ENCODE measurements at places on chromosomes 5 and 9.

- DNase-seq = no peak
Measured at GRCh38 chr5:54148858-54149257, 161.5 kb downstream of the ARL15 start.

- no peak for DNase-seq
Measured at GRCh38 chr5:60583616-60584015, 116.3 kb downstream of the DEPDC1B start.

GRCh38 chr5:67166460-67167285, 29.9 kb downstream of the CD180 start:
- peak; percentile 4 for DNase-seq

- DNase-seq = no peak
Measured at GRCh38 chr5:110580625-110581024, 145.8 kb downstream of the TMEM232 start.

DNA sequence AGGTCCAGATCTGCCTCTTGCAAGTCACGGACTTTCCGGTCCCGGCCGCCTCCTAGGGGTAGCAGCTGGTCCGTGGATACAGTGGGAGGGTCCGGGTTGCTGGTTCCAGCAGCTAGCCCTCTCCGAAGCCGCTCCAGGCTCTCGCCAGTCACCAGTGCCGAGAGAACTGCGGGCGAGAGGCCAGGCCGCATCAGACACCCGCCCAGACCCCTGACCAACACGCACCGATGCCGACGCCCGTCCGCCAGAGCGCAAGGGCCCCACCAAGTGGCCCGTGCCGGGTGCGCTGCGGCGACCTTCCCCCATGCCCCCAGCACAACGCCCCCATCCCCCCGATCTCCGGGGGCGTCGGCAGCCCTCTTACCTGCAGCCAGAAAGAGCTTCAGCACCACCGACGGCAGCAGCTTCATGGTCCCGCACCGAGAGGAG, 470 bp downstream of the HBEGF start:
- DNase-seq = peak; percentile 27

DNA sequence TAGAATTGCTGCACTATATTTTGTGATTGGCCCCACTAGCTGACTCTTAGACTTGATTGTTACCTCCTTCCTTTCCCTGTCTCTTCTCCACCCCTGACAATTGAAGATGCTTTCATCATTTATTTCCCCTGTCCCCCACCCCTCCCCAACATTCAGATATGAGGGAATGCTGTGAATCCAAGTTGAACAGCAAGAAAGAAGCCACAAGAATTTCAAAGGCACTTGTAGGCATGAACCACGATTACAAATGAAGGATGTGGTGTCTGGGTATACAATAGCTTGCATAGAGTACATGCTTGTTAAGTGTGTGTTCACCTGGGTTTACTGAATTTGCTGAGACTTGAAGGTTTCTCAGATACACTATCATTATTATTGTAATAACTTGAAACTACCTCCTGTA, 78.3 kb upstream of the TRIO start:
- no peak for DNase-seq

DNA sequence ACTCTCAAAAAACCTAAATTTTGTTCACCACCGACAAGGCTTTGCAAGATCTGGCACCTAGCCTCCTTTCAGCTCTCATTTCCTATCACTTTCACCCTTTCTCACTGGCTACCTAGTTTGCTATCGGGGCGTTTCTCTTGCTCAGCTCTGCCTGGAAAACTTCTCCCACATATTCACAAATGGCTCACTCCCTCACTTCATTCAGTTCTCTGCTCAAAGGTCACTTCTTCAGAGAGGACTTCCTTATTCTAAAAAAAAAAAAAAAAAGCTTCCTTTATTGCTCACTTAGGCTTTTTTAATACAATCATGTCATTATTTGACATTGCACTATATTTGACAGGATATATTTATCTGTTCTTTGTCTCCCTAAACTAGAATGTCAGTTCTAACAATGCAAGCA, 2.1 kb upstream of the SLC25A46 start:
- DNase-seq = no peak

DNA sequence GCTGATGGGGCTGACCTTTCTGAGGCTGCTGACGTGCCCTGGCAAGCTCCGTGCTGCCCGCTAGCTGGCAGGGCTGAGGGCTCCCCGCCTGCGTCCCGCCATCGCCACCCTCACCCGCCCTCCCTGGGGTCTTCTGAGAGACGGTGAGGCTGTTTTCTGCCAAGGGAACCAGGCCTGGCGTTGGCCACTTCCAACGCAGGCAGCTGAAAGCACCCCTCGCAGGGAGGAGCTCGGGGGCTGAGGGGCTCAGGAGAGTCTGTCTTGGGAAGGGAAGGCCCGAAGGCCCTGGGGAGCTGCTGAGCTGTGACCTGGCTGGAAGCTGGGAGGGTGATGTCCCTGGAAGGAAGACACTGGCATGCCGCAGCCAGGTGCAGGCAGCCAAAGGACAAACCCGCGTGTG, 9.8 kb upstream of the TMEM250 start:
- no peak for DNase-seq

GRCh38 chr5:422323-423232, 20.4 kb upstream of the EXOC3 start:
- DNase-seq = no peak

Measured in trophoblast cell (in vitro differentiated cells and primary cell).